ENCODE measurements at places on chromosomes 3 and 15.

DNA sequence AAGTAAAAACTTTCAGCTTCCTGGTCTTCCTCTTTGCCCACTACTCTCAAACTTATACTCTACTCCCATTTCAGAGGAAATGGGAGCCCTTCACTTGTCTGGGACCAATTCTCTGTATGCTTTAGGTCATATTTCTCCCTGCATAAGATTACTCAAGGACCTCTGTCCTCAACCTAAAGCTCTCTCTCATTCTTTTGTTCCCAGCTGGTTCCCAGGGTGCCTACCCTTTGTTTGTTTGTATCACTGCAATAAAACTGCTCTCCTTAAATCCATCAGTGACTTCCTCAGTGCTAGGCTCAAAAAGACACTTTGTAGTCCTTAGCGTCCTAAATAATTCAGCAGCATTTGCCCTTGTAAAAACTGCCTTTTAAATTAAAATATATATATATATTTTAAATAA is 2.9 kb downstream of the NGRN start:
- DNase-seq: no peak

DNA sequence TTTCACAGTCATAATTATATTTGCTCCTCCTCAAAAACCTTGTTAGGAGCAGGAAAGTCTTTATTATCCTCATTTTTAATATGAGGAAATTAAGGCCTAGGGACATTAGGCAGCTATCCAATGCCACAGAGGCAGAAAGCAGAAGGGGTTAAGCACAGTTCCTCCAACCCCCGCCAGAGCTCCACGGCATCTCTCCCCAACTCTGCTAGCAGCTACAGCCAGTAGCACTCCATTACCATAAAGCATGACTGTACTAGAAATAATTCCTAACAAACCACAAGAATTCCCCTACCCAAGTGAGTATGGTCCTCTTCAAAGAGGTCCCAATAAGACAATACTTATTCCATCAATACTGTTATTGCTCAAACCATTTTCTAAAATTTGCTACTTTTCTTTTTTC is 9.8 kb downstream of the HEG1 start:
- no peak for DNase-seq

- DNase-seq: no peak
Measured at GRCh38 chr3:70433091-70433490, 120.7 kb upstream of the MDFIC2 start.

DNA sequence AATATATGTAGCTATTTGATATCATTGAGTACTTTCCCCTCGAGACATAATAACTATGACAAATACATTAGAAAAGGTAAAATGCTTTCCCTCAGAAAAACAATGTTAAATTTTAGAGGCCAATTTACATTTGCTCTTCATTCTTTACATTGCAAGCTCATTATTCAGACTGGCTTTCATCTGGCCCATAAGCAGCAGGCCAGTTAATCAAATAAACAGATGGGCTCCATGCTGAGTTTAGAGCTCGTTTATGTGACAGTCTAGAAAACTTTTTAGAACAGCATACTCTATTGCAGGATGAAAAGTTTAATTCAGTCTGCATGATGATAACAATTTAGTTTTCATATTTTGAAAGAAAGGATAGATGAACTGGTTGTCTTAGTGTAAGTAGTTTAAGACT is 150.6 kb downstream of the DUT start:
- DNase-seq: no peak

DNA sequence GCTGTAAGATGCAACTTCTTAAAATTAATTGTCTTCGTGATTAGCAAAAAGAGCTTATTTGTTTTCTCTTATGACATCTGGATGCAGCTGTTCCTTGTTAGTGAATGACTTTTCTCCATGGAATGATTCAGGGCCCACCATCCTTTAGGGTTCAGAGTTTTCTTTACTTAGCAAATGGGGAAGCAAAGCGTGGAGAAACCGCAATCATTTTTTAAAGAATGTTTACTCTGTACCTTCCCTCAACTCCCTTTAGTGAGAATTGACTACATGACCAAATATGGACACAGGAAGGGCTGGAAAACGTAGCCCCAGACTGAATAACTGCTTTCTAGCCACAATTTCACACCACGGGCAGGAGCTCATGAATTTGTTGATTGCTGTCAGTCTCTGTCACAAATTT is 130.1 kb downstream of the EDEM1 start:
- no peak for DNase-seq

DNA sequence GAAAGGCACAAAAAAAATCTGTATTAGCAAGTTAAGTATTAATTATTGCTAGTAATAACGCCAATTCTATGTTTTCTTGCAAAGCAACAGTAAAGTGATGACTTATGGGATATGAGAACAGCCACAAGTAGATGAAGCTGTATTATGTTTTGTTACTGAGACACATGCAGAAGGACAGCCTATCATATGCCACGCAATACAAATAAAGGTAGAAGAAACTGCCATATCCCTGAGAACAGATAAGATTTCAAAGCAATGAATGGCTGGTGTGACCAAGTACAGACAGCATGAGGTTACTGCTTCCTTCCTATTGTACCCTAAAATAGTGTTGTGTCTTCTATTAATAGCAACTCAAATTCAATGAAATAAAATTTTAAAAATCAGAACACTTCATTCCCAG is 26.7 kb downstream of the STAG1 start:
- no peak for DNase-seq

DNA sequence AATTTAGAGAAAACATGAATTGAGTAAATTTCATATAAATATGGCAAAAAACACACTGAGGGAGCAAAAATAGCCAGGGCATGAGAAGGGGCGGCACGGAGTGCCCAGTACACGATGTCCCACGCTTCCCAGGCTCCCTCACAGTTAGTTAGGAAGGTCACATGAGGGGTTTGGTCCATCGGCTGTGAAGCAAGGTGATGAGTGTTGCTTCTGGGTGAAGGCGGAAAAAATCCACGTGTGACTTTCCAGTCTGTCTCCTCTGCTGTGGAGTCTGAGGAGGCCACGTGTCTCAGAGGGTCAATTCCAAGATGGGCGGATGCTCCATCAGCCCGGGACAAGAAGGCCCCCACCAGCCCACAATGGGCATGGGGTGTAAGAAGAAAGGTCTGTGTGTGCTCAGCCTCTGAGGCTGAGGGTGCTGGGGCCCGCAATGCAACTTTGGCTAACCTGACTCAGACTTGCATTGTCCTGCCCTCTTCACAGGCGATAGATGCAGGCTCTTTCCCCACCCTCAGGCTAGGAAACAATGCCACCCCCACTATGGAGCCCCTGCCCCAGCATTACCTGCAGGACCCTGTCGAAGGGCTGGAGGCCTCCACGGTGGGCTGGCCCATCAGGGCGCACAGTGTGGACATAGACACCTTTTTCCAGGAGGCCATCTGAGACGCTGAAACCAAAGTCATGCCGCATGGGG is 45.7 kb downstream of the GRIP2 start:
- no peak for DNase-seq

DNA sequence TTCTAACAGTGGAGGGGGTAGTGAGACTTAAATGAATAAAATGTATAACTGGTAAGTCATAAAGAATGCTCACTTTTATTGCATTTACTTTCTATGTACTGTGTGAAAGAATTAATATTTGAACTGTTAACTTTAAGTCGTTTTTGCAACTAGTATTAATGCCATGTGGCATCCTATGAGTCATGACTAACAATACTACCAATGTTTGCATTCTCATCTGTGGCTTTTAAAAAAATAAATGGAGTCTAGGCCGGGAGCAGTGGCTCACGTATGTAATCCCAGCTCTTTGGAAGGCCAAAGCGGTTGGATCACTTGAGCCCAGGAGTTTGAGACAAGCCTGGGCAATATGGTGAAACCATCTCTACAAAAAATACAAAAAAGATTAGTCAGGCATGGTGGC is 5.2 kb downstream of the C3orf49 start:
- DNase-seq: no peak

DNA sequence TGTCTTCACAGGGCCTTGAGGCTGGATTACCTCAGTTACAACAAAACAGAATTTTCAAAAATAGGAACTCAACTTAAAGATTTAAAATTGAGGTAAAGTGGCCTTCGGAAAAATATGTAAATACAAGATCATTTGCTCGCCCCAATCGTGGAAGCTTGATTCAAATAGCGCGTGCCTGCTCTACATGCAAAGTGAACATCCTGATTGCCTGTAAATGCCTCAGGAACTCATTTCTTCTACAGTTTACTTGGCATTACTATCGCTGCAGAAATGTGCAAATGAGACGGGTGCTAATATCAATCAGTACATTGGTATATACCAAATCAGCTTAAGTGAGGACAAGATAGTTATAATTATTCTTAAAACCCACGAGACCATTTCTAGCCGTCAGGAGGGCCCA is 159.2 kb downstream of the XXYLT1 start:
- DNase-seq: no peak

- DNase-seq: no peak
Measured at GRCh38 chr15:50884540-50884939, 23.9 kb upstream of the AP4E1 start.

DNA sequence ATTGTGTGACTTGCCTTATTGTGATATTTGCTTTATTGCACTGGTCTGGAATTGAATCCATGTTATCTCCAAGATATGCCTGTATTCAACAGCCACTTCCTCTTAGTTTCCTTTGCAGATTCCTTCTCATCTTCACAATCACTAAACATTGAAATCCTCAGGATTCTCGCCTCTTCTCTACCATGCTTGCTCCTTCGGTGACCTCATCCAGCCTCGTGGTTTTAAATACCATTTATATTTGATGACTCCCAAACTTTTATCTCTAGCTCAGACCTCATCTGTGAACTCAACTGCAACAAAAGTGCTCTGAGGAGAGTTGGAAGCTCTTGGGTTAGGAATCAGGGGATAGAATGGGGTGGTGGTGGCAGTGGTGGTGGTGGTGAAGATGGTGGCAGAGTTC is 19.9 kb downstream of the POLR2M start:
- DNase-seq: no peak

DNA sequence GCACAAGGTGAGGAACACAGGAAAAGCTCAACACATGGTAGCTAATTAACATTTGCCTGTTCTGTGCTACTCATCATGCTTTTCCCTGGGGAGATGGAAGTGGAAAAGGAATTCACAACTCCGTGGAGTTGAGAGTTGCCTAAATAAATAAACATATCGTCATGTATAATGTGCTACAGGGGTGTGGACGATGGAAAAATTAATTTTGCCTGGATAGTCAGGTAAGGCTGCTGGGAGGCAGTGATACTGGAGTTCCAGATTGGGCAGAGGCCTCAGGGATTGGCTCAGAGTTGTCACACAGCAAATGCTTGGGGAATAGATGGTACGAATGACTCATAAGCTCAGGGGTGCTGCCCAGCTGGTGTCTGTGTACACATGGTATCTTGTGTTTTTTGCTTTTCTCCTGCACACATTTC is 3.1 kb upstream of the ABHD6 start:
- DNase-seq: no peak
